Motor neuron (in vitro differentiated cells): ENCODE measurements at places on chromosomes 1 and 21.
A peak's percentile ranks its signal among the peaks of the same experiment; 100 is the strongest.

DNA sequence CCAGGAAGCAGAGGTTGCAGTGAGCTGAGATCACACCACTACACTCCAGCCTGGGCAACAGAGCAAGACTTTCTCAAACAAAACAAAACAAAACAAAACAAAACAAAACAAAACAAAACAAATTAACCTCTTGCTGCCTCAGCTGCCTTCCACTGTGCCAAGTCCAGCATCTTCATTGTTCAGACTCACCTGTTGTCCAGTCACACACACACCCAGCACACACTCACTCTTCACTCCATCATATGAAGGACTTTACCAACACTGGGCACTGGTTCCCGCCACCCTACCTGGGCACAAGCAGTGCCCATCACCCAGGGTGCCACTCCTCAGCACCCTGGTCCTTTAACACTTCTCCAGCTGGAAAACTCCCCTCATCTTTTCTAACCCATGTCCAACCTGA is 14.6 kb downstream of the PYCR2 start:
- ATAC-seq, result no peak

DNA sequence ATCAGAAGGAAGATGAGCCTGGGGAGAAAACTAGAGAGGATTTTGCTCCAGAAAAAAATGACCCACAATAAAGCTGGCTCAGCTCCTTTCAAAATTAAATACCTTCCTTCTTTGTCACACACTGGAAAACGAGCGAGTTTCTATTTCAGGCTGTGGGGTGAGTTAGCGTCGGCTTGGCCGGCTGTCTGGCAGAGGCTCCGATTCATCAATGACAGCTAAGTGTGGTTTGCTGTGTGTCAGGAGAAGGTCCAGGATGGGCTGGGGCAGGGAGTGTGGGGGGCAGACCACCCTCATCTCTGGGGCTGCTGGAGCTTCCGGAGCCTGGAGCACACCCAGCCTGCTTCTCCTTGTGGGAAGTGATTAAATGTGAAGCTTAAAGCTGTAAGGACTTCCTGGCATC is 120.2 kb downstream of the ETS2 start:
- peak; percentile 63 for ATAC-seq

GRCh38 chr21:45228171-45228641 is 59.5 kb downstream of the POFUT2 start:
- peak; percentile 70 for ATAC-seq

DNA sequence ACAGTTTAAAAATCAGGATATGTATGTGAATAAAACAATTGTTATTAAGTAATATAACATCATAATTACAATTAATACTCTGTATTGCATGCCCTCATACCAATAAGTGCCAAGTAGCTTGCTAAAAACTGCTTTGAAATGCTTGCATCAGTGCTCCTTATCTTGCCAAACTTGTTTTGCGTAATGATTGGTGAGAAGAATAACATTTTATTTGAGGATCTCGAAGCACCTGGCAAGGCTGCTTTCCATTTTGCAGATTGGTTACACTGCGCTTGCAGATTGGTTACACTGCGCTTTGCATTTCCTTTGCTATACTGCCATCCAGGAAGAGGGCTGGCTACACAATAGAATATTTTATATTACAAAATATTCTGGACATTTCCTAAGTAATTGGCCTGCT is 1.7 kb upstream of the PBX1 start:
- no peak for ATAC-seq

DNA sequence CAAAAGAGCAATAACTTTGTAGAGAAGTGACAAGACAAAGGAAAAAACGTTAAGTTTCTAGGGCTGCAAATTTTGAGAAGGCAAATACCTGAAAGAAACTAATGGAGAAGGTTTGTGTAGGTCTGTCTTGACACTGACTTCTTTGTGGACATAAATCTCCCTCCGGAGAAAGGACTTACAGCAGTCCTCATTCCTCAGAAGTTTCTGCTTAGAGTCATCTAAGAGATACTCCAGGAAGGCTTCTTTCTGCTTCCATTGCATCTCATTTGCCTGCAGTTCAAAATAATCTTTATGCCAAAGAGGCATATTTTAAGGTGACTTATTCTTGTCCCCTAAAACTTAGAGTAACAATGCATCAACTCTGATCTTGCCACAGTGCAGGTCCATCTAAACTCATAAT is 4.4 kb upstream of the C4BPB start:
- no peak for ATAC-seq

DNA sequence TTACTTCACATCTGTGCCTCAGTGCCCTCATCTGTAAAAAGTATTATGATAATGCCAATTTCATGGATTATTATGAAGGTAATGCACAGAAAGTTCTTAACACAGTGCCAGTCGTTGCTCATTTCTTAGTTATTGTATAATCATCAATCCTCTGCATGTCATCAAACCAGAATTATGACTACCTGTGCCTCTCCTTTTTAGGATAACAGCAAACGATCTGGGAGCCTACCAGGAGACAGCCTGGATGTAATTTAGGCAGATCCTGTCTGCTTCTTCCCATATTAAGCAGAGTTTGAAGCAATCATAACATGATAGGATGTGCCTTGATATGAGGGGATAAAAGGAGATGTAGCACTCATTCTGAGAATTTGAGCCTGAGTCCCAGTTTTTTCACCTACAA is 177.4 kb upstream of the DPT start:
- ATAC-seq, result no peak

DNA sequence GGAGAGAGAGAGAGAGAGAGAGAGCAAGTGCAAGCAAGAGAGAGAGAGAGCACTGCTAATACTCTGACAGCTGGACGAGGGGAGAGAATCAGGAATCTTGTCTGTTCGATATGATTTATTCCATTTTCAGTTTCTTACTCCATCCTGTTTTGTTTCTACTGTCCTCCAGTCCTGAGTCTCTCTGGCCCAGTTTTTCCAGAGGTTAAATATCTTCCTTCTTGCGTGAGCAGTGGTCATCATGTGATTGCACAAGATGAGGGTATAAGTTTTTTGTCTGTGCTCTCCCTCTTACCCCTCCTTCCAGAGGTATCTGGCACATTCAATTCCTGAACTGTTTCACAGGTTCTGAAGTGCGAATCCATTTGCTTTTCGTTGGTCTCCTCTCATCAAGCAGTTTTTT is 16.8 kb downstream of the UBE2U start:
- no peak for ATAC-seq

DNA sequence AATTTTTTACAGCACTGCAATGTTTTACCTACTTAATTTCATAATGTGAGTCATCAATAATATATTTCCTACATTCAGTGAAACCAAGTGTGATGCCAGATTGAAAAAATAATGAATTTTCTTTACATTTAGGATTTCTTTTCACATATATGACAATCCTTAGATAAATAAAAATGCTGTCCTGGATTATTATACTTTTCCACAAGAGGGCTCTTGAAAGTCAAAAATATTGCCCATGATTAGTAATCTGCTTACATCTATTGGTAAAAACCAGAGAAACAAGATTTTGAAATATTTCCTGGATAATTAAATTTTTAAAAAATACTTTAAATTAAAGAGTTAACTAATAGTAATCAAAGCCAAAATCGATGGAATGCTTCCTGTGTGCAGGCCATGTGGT is 86.8 kb upstream of the PLPPR4 start:
- ATAC-seq, result no peak

- no peak for ATAC-seq
Observed at GRCh38 chr1:10918531-10918930, 93.9 kb upstream of the TARDBP start.

DNA sequence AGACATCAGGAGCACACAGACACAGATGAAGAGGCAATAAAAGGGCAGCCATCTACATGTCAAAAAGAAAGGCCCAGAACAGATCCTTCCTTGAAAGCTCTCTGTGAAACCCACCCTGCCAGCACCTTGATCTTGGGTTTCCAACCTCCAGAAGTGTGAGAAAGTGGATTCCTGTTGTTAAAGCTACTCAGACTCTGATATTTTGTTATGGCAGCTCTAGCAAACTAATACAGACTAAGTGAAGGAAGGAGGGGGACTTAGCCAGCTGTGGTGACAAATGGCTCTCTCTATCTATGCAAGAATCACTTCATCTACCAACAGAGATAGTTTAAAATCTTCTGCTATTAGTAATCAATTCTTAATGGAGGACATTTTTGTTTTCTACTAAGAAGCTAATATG is 10.4 kb downstream of the SAMSN1 start:
- ATAC-seq, result no peak

GRCh38 chr1:85201340-85202091 is 700 bp upstream of the SYDE2 start:
- ATAC-seq, result peak; percentile 76

GRCh38 chr1:208078752-208079151 is 165.4 kb downstream of the PLXNA2 start:
- ATAC-seq, result no peak

GRCh38 chr1:33007190-33008050 is 29.3 kb downstream of the AK2 start:
- ATAC-seq, result peak; percentile 91

DNA sequence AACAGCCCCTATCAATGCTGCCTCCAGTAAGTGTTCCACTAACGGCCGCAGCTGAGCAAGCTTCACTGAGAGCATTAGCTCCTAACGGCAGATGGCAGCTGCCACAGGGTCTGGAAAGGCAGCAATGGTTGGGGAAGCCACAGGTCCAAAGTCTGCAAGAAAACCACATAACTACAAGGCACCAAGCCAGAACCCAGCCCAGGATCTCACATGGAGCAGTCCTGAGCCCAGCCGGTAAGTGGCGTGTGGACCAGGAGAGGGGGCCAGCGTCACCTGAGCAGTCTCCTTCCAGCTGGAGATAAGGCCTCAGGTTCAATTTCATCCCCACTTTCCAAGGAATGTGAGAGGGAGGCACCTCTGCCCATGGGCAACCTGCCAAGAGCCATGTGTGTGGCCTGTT is 13.2 kb downstream of the SYT2 start:
- no peak for ATAC-seq

- ATAC-seq, result no peak
Observed at GRCh38 chr1:201750120-201750519, 78.8 kb upstream of the IPO9 start.

DNA sequence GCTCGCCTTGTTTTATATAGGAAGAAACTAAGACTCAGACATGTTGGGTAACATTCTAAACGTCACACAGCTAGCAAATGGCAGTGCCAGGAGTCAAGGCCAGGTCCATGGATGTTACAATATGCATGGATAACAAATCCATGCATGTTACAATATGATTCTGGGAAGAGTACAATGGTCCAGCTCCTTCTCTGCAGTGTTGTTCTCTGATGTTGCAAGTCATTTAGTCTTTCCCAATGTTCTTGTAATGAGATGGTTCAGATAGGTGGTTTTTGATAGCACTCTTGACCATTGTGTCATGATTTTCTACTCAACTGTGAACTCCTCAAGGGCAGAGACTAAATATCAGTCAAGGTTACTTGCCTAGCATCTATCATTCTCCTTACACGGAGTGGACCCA is 15.7 kb upstream of the LRRN2 start:
- no peak for ATAC-seq

DNA sequence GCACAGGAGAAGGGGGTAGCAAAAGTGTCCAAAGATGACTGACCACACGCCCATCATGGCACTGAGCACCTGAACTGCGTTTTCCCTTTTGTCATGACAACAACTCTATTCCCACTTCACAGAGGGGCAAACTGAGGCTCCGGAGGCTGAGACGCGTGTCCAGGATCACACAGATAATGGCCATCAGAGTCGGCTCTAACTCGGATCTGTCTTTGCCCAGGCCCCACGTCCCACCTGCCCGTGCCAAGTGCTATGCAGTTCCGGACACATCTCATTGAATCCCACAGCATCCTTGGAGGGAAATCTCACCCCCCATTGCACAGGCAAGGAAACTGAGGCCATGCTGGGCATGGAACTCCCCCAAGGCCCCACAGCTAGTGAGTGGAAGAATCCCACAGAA is 62.1 kb downstream of the MATN1 start:
- ATAC-seq, result no peak

GRCh38 chr1:214440219-214440965 is 111.0 kb downstream of the PTPN14 start:
- ATAC-seq, result no peak

DNA sequence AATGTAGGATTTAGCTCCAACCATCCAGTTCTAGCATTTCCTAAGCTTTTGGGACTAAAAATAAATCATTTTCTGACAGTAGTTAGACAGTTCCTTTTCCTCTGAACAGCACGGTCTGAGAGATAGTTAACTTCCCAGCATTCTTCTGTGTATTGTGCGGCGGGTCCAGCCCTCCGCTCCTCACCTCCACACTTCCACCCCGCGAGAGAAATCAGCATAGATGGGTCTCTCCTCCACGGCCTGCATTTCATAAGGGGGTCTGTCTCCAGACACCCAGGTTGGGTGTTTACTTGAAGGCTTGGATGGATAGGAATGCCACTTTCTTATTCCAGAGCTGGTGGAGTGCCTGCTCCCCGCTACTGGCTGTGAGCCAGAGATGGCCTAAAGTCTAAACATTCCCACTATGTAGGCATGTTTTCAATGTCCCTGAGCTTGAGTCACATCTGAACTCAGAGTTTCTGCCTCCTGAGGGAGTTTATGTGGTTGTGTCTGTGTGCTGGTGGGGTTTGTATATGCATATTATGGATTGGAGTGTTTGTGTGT is 38.0 kb upstream of the PPP2R5A start:
- ATAC-seq, result no peak

DNA sequence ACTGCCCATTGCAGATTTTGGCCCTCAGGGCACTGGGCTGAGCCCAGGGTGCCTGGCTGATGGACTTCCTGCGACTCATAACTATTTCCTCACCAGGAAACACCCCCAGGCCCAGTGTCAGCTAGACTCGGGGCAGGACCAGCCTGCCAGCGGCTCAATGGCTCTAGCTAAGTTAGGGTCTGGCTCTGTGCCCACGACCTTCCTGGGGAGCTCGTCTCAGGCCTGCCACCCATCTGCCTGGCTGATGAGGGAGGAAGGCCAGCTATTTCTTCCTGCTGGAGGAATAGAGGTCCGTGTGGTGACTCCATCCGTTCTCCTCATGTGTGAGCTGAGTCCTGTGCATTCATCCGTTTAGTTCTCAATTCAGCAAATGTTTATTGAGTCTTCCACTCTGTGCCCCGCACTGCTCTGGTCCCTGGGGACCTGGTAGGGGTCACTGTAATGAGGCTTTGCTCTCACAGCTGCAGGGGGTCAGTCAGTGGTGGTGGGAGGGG is 44.5 kb downstream of the KIRREL1 start:
- ATAC-seq, result peak; percentile 75
